CD4-positive, alpha-beta T cell treated with Interferon alpha-2 for 1 hour (primary cell): ENCODE measurements at places on chromosomes 12 and 14.

DNA sequence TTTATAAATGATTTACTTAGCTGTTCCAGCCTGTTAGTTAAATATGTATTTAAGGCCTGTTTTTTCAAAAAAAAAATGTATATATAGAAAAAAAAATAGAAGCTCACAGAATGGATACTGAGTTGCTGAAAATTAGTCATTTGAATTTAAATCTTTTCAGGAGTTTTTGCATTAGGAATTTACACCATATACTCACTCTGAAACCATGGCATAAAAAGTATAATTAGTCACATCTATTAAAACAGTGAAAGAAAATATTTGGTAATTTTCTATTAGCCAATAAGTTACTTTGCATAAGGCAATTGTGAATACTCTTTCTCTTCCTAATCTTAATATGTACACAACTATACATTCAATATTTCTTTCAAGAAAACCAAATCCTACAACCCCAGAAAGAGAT lies 51.9 kb downstream of the HMGA2 start:
- DNase-seq = no peak

- no peak for DNase-seq
Measured at GRCh38 chr12:89544681-89545184, 18.9 kb upstream of the POC1B start.

GRCh38 chr12:25074954-25075353 lies 120.0 kb downstream of the DNAI7 start:
- no peak for DNase-seq

DNA sequence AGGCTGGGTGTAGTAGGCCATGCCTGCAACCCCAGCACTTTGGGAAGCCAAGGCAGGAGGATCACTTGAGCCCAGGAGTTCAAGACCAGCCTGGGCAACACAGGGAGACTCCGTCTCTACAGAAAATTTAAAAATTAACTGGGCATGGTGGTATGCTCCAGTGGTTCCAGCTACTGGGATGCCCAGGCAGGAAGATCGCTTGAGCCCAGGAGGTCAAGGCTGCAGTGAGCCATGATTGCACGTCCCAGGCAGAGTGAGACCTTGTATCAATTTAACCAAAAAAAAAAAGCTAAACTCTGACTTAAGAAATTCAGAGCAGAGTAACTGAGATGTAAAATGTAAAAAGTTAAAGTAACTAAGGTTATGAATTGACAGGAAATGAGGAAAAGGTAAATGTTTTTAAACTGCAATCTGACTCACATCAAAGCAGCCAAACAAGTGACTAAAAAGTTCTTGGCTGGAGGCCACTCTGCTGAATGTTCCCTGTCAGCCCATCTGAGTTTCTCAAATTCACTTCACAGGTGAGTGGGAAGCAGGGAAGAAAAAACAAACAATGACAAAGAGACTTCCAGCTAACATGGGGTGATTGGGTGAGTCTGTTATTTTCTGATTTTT lies 21.3 kb downstream of the PRKD1 start:
- DNase-seq = no peak

DNA sequence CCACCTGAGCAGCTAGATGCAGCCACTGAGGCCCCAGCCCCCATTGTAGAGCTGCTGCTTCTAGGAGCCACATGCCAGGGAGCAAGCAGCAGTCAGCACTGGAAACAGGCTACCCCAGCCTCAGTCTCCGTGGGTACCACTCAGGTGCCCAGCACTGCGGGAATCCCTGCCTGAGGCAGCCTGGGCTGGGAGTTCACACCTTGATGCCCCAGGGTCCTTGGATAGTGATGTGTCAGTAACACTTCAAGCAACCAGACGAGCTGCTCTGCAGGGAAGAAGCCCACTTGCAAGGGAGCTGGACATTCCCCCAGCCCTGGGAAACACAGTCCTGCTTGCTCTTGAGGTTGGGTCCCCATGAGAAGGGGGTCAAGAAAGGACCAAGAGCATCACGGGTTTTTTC lies 90.7 kb downstream of the ZFP36L1 start:
- DNase-seq = no peak

DNA sequence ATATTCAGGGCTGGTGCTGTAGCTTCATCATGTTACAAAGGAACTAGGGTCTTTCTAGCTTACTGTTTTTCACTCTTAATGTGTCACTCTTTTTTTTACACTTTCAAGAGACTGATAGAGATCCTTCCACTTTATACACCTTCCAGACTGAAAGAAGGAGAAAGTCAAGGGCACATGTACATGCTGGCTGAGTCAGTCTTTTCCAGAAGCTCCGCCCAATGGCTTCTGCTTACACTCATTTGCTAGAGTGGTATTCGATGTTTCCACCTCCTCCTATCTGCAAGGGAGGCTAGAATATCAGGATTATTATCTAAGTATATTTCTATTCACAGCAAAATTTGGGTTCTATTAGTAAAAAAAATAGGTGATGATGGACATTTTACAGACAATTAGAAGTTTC lies 325.8 kb upstream of the OR4E1 start:
- no peak for DNase-seq

GRCh38 chr12:19739195-19739776 lies 300.0 kb downstream of the AEBP2 start:
- DNase-seq = peak; percentile 53

- DNase-seq = no peak
Measured at GRCh38 chr14:30210630-30211029, 283.0 kb upstream of the PRKD1 start.

GRCh38 chr14:103277931-103278330 lies 56.1 kb upstream of the EIF5 start:
- DNase-seq = no peak

GRCh38 chr14:21991130-21991529 lies 317.5 kb upstream of the OR4E1 start:
- no peak for DNase-seq

GRCh38 chr12:53759261-53759660 lies 7.5 kb upstream of the CISTR start:
- no peak for DNase-seq

DNA sequence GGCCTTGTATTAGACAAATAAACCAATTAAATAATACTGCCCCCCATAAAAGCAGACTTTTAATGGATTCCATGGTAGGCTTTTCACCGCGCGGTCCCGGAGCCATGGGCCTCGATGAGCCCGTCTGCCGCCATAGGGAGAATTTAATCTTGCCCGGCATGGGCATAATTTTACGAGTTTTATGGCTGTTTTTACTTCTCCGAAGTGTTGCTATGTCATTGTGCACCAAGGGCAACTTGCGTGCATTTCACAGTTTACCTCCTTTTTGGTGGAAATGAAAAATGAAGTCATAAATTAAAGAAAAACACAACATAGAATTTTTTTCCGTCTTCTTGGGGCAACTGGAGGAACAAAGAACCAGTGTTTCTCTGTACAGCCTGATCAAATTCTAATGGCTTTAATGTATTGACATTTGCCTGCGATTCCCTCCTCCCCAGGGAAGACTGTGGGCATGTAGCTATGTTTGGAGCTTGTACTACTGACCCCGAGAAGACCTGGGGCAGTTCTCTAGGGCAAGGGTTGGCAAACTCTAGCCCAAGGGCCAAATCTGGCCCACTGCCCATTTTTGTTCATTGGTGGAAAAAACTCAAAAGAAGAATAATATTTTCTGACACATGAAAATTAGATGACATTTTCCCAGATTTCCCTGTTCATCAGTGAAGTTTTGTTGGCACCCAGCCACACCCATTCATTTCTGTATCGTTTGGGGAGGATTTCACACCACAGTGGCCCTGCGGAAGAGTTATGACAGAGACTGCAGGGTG lies 142.7 kb downstream of the CHST11 start:
- no peak for DNase-seq
